ENCODE measurements at places on chromosomes 11 and 22.

DNA sequence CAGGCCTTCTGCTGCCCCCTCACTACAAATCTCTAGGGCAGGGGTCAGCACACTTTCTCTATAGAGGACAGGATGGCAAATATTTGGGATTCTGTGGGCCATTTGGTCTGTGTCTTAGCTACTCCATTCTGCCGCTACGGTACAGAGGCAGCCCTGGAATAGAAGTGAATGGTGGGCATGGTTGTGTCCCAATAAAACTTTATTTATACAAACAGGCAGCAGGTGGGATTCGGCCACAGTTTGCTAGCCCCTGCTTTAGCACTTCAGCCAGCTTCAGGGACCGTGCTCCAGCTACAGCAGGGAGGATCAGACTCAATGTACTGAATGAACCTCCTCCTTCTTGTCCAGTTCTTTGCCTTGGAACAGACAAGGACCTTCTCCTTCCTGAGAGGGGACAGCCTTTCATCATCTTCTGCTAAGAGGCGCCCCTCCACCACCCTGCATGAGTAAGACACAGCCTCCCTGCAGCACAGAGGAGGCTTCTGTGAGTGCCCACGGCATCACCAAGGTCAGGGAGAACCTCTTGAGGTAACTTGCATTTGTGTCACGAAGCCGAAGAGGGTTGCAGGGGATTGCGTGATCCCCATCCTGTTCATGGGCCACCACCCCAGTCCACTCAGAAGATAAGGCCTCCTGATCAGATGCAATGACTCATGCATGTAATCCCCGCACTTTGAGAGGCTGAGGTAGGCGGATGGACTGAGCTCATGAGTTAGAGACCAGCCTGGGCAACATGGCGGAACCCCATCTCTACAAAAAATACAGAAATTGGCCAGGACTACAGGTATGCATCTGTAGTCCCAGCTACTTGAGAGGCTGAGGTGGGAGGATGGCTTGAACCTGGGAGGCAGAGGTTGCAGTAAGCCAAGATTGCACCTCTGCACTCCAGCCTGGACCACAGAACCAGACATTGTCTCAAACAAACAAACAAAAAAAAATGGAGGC, 4.6 kb downstream of the C11orf24 start:
- no peak for DNase-seq

GRCh38 chr22:23106344-23106743, 35.4 kb downstream of the RSPH14 start:
- no peak for DNase-seq

DNA sequence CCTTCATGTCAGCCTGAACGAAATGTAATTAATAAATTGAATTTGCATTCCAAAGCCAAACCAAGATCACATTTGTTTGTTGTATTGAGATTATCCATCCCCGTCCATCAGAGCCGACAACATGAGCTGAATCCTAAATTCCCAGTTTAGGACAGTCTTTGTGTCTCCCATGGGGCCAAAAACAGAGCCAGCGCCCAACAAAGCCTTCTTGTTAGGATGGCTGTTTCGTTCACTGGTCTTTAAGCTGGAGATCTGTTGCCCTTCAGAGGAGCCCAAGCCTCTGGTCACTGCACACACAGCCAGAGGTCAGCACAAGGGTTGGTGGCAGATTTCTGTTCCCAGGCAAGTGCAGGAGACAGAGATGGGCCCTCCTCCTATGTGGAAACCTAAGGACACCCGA, 25.8 kb downstream of the DSCAML1 start:
- no peak for DNase-seq

DNA sequence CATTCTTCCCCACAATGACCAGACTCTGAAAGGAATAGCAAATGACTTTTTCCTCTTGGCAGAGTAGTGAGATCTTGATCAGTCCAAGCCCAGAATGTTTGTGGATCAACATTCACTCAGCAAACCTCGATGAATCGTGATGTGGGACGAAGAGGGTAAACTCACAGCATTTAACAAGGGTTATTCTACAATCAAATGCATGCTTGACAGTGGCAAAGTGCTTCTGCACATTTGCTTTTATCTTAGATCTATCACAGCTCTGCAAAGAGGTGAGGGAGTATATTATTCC, 31.8 kb downstream of the TMPRSS5 start:
- no peak for DNase-seq

DNA sequence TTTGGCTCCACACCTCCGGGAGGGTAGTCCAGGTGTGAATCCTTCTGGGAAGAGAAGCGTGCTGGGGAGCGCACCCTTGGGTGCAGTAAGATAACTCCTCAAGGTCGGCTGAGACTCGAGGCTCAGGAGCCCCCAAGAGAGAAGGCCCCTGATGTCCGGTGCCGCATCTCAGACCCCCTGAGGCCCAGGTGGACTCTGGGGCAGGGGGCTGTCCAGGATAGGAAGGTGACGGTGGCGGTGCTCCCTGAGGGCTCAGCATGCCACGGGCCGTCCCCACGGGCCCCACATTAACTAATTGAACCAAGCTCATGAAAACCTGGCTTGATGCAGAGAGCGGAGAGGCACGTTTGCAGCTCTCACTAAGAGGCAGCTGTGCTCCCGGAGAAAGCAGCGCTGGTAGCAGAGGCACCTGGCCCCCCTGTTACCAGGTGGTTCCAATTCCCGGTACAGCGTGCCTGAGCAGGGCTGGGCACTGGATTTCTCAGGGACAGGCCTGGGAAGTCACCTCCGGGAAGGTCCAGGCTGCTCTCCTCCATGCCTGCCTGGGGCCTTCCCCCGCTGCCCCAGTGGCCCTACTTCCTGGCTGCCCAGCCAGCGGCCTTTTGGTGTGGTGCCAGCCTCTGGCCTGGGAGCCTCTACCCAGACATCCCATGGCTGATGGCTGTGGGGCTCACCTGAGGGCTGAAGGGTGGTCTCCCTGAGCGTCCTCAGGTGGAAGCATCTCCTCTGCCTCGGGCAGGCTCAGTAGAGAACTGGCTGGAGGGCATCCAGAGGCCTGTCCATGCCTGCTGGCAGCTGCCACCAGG, 1.1 kb downstream of the KCNQ1 start:
- DNase-seq: no peak

DNA sequence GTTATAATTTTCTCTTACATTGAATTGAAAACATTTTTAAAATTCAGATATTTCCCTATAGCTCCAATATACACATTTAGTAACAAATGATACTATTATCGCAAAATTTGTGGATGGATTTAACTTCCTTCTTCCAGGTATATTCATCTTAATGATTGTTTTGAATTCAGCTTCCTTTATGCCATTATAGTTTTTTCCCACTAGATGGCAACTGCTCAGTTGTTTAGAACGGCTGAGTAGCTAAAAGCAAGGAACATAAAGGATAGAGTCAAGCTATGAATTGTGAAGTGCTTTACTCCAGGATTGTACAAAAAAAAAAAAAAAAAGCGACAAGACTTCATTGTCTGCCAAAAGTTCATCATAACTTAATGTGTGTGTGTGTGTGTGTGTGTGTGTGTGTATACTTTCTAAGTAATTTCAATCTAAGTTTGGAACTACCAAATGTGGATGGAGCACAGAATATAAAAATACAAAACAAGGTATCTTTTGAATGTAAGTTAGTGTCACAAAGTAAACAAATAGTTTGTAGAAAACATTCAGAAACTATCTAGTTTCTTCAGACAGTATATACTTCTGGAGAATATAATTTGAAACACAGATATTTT, 846.4 kb downstream of the DLG2 start:
- DNase-seq: no peak

GRCh38 chr11:105033781-105034180, 1.2 kb downstream of the CASP1 start:
- DNase-seq: no peak

DNA sequence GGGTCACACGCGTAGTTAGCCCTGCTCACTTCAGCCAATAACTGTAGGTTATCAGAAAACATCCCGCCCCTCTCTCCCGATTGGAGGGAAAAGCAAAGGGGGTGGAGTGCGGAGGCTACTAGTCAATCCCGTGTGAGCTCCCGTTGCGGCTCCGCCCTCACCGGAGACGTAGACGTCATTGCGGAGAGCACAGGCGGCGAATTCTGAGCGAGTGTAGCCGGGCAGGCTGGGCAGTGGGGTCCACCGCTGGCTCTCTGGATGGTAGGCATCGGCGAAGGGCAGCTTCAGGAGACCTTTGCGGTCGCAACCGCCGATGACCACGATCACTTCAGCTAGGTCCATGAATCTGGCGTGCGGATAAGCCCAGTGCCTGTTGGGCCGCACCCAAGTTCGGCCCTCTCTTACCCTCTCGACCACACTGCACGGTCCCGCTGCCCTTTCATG, 4.7 kb downstream of the KLHL35 start:
- peak; percentile 97 for DNase-seq

DNA sequence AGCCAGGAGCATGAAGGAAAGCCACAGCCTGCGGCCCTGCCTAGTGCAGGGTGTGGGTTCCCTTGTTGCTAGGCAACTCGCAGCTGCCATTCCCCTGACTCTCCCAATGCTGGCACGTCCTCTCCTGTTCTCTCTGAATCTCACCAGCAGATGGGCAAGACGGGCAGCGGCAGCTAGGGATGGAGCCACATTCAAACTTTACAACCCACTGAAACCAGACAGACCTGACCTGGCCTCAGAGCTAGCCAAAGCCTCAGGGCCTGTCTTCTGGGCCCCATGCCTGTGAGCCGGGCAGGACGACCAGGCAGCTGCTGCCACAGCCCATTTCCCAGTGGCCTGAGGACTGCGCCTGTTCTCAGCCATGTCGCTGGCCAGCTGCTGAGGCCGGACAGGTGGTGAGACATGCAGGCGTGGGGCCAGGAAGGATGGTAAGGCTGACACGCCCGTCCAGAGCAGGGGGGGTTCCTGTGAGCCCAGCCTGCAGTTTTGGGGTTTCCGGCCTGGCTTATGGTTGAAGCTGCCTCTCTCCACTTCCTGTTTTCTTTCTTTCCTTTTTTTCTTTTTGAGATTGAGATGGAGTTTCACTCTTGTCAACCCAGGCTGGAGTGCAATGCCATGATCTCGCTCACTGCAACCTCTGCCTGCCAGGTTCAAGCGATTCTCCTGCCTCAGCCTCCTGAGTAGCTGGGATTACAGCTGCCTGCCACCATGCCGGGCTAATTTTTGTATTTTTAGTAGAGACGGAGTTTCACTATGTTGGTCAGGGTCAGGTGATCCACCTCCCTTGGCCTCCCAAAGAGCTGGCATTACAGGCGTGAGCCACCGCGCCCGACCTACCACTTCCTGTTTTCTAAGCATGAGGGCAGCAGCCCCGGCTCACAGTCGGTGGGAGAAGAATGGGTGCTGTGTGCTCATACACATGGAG, 4.1 kb downstream of the SUN2 start:
- no peak for DNase-seq

GRCh38 chr11:78722786-78723185, 148.1 kb upstream of the NARS2 start:
- peak; percentile 26 for DNase-seq

GRCh38 chr11:86415026-86415425, 40.3 kb downstream of the CCDC81 start:
- DNase-seq: no peak

- DNase-seq: no peak
Observed at GRCh38 chr11:2923446-2924375, 5.5 kb downstream of the PHLDA2 start.

GRCh38 chr11:132238331-132238866, 868.0 kb downstream of the NTM start:
- DNase-seq: no peak

- DNase-seq: peak; percentile 97
Observed at GRCh38 chr11:66694732-66695207, 17.1 kb upstream of the RBM4B start.

DNA sequence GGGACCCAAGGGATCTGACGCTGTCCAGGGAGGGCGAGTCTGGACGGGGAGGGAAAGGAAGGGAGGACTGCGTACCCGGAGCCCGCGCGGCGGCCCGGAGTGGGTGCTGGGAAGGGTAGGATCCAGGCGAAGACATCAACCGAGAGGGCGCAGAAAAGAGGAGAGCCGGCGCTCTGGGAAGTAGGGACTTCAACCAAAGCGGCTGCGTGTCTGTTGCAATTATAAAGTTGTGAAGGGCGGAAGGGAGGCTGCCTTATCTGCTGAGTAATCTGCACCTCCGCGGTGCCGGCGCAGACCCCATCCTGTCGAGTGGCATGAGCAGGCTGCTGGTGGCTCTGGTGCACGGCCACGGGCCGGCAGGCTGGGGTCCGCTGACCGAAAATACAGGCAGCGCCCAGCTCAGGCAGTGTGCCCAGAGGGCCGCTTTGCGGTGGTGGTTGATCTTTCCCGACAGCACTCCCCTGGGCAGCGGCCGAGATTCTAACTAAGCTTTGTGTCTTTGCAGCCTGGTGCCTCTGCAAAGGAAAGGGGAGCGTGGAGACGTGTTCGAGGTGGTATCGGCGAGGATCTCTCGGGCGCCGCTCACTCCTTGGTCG, 978 bp downstream of the C11orf87 start:
- DNase-seq: no peak

GRCh38 chr11:76073724-76074123, 132.6 kb downstream of the WNT11 start:
- DNase-seq: no peak

DNA sequence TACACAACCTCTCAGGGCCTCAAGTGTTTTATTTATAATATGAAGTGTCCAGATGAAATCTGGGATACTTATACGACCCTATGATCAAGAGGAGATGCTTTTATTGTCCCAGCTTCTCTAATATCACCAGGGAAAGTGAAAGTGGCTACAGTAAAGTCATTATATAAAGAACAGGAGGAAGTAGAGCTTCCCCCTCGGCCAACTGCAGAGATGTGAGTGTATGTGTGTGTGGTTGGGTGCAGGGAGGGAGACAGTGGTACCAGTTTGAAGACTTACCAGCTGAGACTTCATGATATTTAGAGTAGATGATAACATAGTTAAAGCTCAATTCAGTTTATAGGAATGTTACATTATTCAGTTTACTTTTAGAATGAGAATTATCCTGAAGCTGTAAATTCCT, 373.6 kb upstream of the DDI1 start:
- no peak for DNase-seq

- no peak for DNase-seq
Observed at GRCh38 chr11:63944987-63945386, 6.2 kb downstream of the NAA40 start.

DNA sequence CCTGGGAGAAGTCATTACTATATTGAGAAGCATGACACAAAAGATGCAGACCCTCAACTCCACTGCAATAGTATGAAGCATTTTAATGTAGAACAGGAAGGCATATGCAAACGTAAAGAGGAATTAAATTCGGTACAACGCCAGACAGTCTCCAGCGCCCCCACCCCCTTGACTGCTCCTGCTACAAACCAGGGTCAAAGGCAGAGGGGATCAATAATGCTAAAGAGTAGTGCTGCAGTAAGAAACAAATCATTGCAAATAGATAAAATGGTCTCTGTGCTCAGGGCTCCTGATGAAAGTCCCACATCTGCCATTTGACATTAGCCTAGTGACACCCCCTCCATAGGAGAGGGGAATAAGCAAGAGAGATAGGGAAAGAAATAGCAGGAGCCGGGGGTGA, 164.9 kb upstream of the BLID start:
- DNase-seq: no peak

- DNase-seq: no peak
Observed at GRCh38 chr11:73116636-73117035, 25.5 kb downstream of the FCHSD2 start.

GRCh38 chr11:1547467-1548098, 24.5 kb downstream of the DUSP8 start:
- no peak for DNase-seq

Data from H54 (cell line).